ENCODE measurements at places on chromosomes 6 and 20. TPM values are rescaled to one million over a fixed set of nuclear protein-coding genes. Genes with fewer than 3 reads are reported as not detected.

The KCNK16 gene
- not detected for total RNA-seq

The DNMT3B gene
- 0.80 TPM for total RNA-seq

The ABHD16B gene
- total RNA-seq = not detected

The AIF1 gene
- 54.3 TPM for total RNA-seq

The TGM6 gene
- not detected for total RNA-seq

The TTBK1 gene
- total RNA-seq = 0.03 TPM

The PRL gene
- not detected for total RNA-seq

The TSHZ2 gene
- total RNA-seq = 32.0 TPM

The CYP39A1 gene
- not detected for total RNA-seq

The TTLL9 gene
- not detected for total RNA-seq

The FAM162B gene
- total RNA-seq = not detected

The ABHD16A gene
- total RNA-seq = 60.4 TPM

The SLC13A3 gene
- 0.29 TPM for total RNA-seq

The KIAA0408 gene
- total RNA-seq = 6.4 TPM

The SNAP91 gene
- total RNA-seq = not detected

The MUCL3 gene
- total RNA-seq = not detected

The PCK1 gene
- total RNA-seq = 0.53 TPM
